ENCODE measurements at places on chromosomes 16 and 17.

- no peak for DNase-seq
Measured at GRCh38 chr16:11475896-11476630, 110.7 kb downstream of the LITAF start.

- DNase-seq: peak; percentile 33
Measured at GRCh38 chr16:83701494-83701893, 106.3 kb upstream of the HSBP1 start.

GRCh38 chr17:21513012-21513570 is 136.9 kb downstream of the KCNJ12 start:
- DNase-seq: peak; percentile 81

DNA sequence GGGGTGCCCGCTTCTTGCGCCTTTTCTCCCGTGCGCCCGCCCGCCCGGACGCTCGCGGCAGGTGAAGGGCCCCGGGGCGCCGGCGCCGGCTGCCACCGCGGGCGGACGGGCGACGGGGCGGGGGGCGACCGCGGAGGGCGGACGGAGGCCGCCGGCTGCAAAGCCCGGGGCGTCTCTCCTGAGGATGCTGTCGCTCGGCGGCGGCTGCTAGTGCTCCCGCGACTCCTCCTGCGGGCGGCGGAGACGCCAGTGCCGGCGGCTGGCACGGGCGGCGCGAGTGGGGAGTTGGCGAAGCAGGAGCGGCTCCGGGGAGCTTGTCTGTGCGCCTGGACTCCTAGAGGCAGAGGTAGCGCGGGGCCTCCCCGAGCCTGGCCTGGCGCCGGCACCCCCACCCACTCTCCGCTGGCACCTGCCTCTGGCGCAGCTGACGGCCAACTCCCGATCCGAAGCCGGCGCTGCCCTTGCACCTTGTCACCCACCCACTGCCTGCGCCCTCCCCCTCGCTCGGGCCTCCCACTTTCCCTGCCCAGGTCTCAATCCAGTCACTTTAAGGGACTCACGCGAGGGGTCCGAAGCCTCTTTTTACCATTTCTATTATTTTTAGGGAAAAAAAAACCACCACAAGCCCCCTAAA is at the start of gene FAM20A:
FAM20A (minus strand) TSS at position 437 of the 634 bp plus-strand sequence. CDS start 701 bp downstream, outside the sequence.
- peak; percentile 24 for DNase-seq

DNA sequence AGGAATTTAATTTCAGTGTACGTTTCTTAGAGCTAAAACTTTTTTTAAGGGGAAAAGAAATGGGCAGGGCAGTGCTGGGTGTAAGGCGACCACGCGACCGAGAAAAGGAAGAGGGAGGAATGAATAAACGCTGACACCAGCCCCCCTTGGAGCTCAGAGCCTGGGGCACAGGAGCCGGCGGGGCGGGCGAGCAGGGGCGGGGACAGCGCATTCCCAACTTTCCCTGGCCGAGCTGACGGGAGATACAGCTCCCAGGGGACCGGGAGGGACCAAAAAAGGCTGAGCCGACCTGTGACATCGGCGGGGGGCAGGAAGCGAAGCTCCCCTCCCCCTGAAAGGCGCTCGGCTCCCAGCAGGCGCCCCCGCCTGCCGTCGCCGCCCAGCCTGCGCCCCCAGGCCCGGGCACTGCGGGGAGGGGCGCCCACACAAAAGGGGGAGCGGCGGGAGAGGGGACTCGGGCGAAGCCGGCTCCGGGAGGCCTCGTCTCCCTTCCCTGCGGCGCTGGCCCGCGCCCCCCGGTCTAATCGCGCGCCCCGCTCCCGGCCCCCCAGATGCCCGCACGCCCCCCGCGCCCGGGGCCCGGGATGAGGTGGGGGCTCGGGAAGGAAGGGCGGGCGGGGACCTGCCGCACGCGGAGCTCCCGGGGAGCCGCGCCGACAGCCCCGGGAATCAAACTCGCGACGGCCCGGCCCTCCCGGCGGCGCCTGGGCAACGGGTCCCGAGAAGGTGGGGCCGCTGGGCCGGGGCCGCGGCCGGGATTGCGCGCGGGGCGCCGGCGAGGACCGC is 622 bp downstream of the CUEDC1 start:
- no peak for DNase-seq

- no peak for DNase-seq
Measured at GRCh38 chr16:5412731-5413130, 315.1 kb upstream of the EEF2KMT start.

- no peak for DNase-seq
Measured at GRCh38 chr17:58217766-58218165, 1.3 kb downstream of the MKS1 start.

GRCh38 chr17:48055531-48056245 is 7.5 kb downstream of the NFE2L1 start:
- DNase-seq: peak; percentile 68

GRCh38 chr16:75494661-75495075 is 573 bp downstream of the CHST6 start:
- no peak for DNase-seq

Measured in stimulated activated naive CD8-positive, alpha-beta T cell treated with anti-CD3 and anti-CD28 coated beads, Interleukin-15, Interleukin-2, amounts not matched to agents 100 U/mL and 50 U/mL, for 24 hours (primary cell).